ENCODE measurements at places on chromosomes 16 and 17.

DNA sequence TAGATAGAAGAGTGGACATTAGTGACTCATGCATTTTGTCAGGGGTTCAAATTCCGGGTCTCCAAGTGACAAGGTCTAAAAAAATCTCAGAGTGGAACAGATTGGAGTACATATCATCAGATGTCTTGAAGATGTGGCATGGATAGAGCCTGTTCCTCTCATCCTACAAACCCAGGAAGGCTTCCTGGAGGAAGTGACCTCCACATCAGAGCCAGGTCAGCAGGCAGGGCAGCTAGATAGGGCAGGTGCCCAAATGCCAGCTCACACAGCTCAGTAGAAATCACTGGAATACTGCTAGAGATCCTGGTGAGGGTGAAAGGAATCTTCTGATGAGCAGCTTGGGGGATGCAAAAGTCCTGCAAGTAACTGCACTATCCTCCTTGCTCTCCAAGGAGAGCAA is 196.6 kb upstream of the SDK2 start:
- no peak for DNase-seq

GRCh38 chr16:71384073-71384724 is 25.7 kb downstream of the CALB2 start:
- no peak for DNase-seq

DNA sequence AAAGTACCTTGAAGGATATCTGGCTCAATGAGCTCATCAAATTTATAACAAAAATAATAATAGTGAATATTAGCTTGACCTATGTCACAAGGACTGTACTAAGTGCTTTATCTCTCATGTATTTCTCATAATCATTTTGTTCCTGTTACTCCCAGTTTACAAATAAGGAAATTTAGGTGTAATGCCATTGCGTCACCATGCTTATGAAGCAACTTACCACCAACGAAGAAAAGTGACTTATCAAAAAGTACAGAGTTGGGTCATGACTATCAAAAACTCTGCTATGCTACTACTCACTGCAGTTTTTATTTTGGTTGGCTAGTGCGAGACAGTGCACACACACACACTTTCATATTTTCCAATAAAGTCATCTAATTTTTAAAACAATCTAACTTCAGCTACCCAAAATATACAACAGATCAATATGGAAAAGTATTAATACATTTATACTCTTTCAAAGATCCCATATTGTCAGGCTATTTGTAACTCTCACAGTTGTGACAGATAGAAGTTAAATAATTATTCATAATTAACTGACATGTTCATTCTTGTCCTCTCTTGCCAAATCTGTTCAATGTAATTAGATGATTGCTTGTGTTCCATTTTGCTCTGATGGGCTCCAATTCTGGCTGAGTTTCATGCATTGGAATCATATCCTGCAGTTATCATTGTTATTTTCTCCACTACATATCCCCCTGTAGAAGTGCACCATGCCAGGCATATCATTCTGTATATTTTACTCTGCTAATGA is 119.4 kb downstream of the KCNJ2 start:
- no peak for DNase-seq

DNA sequence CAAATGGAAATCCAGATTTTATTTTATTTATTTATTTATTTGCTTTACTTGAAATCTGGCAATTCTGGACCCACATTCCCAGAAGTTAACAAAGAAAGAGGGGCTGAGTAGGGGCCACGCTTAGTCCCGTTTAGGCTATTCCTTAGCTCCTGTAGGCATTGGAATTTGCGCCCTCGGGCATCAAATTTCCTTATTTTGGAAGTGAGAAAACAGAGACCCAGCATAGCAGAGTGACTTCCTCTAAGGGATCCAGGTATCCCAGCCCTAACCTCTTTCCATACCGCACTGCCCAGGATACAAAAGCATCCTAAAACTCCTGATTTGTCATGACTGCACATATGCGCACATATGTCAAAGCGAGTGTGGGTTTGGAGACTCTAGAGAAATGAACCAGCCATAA is 19.0 kb upstream of the SMG1 start:
- no peak for DNase-seq
